ENCODE measurements at places on chromosomes 1 and 21.

DNA sequence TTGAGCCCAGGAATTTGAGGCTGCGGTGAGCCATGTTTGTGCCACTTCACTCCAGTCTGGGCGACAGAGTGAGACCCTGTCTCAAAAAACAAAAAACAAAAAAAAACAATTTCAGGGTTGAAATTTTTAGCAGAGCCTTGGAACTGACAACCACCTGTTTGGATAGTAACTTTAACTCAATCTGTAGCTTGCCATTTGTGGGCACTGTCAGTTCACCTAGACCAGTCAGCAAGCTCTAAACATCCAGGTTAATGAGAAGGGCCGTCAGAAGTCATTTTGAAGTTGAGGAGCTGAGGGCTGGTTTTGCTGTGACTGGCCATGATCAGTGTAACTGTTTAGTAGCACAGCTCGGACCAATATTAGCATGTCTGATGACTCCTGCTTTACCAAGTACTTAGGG lies 8.4 kb downstream of the TRAPPC10 start:
- no peak for DNase-seq

DNA sequence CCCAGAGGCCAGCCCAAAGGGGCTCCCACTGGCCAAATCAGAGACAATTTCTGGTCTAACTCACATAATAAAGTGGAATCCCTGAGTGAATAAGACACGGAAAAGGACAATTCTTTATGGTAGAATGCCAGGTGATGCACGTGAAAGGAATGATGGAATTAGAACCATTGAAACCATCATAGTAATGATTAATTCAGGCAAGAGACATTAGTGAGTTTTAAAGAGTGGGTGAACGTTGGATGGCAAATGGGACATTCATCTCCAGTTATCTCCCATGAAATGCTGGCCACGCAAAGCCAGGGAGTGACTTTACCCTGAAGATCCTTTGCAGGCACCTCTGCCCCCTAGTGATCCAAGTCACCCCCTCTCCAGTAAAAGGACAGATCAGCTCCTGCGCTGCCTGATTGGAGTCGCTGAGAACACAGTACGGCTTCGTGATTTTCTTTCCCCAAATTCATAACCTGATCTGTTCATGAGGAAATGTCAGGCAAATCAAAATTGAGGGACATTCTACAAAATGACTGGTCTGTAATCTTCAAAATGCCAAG lies 87.5 kb downstream of the AJAP1 start:
- no peak for DNase-seq

DNA sequence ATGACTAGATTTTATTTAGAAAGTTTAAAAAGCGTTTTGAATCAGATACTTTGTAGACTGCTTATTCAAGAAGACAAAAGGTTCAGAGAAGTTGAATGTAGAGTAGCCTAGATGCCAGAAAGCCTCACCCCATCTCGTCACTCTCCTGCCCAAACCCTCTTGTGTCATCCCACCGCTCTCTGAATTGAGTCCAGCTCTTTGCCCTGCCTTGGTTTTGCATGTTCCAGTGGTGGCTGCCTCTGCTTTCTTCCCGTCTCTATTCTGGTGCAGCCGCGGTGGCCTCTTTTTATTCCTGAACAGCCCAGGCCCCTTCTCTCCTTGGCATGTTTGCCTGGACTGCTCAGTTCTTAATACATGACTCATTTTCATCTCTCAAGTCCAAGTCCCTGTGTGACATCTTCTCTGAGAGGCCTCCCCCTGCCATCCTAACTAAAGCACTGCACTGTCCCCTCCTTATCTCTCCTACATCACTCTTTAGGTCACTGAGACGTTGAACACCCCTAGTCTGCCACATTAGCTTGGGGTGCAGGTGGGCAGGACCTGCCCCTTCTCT lies 22.9 kb downstream of the PRDM2 start:
- no peak for DNase-seq

DNA sequence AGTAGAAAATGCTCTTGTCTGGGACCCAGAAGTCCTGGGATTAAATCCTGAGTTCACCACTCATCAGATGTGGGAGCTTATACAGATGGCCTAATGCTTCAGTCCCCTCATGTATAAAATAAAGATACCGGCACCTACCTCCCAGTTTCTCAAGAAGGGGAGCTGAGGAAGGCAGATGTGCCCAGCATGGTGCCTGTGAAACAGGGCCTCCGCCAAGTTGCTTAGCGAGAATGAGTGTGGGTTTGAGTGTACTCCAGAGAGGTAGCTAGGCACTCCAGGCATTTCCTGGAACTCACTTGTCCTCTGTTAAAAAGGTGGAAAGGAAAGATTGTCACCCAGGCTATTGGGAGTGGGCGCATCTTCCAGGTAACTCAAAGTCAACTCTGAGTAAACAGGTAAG lies 37.8 kb downstream of the IER5 start:
- no peak for DNase-seq

GRCh38 chr1:198519639-198520501 lies 20.6 kb downstream of the ATP6V1G3 start:
- DNase-seq, result no peak

DNA sequence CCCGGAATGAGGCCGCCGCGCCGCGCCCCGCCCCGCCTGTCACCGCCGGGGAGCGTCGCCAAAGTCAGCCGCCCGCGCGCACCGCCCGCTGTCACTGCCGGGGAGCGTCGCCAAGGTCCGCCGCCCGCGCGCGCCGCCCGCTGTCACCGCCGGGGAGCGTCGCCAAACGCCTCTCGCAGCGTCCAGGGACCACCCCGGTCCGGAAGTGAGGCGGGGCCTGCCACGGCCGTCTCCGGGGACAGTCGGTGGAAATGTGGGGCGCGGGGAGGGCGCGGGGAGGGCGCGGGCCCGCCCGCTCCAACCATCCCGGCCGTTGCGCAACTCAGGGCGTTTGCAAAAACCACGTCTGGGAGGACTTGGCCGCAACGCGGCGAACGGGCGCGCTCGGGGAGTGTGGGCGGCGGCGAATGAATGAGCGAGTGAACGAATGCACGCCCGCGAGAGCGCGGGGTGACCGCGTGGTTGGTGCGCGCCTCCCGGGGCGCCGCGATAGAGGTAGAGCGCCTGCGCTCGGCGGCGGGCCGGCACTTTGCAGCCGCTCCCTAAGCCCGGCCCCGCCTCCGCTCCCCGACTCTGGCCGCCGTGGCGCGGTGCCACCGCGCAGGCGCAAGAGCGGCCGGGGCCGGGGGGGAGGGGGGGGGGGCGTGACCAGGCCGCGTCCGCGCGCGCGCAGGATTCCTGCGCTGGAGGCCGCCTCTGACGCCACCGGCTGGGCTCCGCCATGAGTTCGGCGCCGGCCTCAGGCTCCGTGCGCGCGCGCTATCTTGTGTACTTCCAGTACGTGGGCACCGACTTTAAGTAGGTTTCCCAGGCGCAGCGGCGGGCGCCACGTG lies at the start of the genes ACAP3 and PUSL1:
Gene ACAP3, minus strand, starts transcription at position 8 of the 833 bp plus-strand sequence. CDS start 115 bp downstream, outside the sequence.
Gene PUSL1, plus strand, starts transcription at position 675 of the 833 bp plus-strand sequence. Its CDS starts 47 bp downstream, at position 722.
- DNase-seq, result no peak

- no peak for DNase-seq
Observed at GRCh38 chr1:81967951-81968350, 167.2 kb downstream of the ADGRL2 start.

DNA sequence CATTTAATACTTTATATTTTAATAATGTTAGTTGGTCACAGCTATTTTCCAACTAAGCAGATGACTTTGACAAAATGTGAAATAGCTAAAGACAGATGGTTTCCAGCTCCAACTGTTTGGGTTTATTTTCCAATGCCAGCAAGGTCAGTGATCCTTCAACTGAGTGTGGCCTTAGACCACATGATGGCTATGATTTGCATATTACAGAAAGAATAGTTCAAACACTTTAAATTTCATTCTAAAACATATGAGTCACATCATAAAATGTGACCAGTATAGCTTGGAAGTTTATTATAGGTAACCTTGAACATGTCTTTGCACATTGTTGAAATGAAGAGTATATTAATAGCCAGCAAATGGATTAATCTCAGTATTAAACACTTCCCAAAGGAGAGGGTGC lies 454.0 kb upstream of the C1orf87 start:
- DNase-seq, result no peak

DNA sequence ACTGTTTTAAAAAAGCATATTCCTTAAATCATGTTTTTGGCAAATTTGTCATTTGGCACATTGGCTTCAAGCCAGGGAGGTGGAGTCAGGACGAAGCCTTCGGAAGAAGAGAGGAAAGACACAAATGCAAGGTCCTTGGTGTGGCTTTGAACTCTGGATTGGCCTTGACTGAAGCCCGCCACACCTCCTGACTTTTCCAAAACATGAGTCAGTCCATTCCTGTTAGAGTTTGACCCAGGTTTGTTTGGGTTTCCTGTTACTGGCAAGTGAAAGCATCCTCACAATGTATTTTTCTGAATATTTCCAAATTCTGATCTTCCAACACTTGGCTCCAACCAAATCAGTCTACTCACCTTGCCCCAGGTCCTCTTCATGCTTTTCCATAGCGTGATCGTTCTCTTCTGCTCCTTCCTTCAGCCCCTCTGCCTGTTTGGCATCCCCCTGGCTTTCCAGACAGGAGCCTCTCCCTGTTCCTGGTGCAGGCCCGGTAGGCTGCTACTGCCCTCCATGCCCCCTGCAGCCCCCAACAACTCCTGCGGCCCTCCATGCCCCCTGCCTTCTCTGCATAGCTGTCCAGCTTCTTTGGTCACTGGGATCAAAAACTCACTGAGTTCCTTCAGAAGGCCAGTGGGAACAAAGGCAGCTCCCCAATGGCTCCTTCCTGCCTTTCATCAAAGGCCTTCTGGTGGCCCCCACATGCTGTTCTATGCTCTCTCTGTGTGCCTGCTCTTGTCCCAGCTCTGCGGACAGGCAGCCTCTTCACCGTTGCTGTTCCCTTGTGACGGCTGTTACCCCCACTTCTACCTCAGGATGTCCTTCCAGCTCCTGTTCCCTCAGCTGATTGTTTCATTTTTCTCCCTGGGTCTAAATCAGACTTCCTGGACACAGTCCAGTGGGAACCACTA lies 30.4 kb upstream of the SLC30A1 start:
- no peak for DNase-seq

GRCh38 chr1:31521761-31522555 lies 54.4 kb upstream of the TINAGL1 start:
- no peak for DNase-seq

DNA sequence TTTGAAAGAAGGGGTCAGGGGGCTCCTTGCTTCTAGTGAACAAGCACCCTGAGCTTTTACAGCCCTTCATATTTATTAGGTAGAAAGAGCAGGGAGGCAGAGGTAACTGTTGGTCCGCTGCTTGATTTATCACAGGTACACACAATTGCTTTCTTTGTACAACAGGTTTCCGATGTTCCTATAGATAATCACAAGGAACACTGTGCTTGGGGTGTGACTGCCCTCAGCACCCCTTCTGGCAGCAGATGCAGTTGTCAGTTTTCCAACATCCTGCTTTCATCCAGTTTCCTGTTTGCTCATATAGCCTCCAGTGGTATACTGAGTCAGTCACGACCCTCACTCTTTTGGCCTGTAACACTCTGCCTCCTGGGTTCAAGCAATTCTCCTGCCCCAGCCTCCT lies 40.6 kb downstream of the SCP2 start:
- no peak for DNase-seq

- no peak for DNase-seq
Observed at GRCh38 chr1:63758791-63759190, 15.0 kb upstream of the ROR1 start.

- no peak for DNase-seq
Observed at GRCh38 chr1:150406483-150406882, 42.5 kb downstream of the RPRD2 start.

GRCh38 chr1:1065265-1065939 lies 8.7 kb downstream of the RNF223 start:
- DNase-seq, result no peak

- DNase-seq, result no peak
Observed at GRCh38 chr1:182392050-182393028, 749 bp upstream of the GLUL start.

DNA sequence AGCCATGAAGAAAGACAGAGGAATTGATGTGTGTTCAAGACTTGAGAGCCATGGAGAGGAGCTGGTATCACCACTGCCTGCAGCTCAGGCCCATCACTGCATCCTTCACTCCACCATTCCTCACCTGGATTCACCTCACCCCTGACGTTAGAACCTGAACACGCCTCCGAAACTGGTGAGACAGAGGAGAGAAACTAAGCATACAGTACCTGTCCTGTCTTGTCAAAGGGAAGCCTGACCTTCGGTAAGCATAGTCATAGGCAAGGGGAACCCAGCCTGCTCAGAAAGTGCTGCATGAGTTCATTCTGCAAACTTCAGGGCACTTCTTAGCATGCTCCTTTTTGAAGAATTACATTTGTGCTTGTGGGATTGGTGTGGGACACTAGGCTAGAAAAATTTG lies 425.8 kb downstream of the DSCAM start:
- no peak for DNase-seq

DNA sequence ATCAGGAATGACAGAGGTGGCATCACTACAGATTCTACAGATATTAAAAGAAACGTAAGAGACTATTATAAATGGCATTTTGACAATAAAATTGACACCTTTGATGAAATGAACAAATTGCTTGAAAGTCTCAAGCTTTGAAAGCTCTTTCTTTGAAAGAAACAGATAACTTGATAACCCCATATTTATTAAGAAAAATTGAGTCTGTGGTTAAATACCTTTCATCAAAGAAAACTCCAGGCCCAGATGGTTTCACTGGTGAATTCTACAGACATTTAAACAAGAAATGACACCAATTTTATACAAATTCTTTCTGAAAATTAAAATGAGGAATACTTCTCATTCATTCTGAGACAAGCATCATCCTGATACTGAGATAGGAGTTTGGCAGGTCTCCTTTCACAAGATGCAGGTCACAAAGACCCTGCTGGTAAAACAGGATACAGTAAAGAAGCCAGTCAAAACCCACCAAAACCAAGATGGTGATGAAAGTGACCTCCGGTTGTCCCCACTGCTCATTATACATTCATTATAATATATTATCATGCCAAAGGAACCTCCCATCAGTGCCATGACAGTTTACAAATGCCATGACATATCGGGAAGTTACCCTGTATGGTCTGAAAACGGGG lies 210.9 kb downstream of the AKT3 start:
- no peak for DNase-seq

DNA sequence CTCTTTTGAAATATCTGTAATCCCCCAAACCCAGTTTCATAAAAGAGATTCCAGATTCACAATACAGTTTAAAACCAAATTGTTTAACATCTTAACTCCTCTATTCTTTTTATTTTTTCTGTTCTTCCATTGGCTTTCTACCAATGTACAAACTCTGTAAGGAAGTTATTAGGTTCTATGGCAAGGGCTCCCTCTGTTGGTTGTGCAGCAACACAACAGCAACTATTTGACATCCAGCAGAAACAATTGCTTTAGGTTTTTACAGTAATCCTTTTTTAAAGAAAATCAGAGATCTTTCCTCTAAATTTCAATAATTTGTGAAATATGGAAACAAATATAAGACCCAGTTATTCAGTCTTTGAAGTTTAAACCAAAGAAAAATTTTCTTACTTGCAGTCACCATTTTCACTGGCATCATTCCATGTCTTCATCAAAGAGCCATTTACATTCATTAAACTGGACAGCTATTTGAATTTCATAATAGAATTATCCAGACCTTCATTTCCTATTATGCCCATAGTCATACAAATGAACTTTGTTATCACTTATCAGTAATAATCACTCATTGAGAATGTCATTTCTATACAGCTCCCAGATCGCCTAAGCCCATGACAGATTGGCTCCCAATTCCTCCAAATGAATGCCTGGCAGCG lies 46.5 kb upstream of the RNF11 start:
- DNase-seq, result no peak

Data from cortex of kidney (tissue), 1 donor.